A549 treated with Hydrocortisone at 1 μM for 4 hours (cell line): ENCODE measurements at places on chromosomes 3 and 15. TPM values are rescaled to one million over a fixed set of nuclear protein-coding genes. Genes with fewer than 3 reads are reported as not detected.

The POMGNT2 gene
- total RNA-seq, result 6.8 to 8.8 TPM (median 7.7 TPM) in 5 replicates

The TRPM1 gene
- not detected in 5 replicates for total RNA-seq

The HTR3E gene
- total RNA-seq, result not detected in 5 replicates

The GPR15 gene
- not detected in 5 replicates for total RNA-seq

The AMOTL2 gene
- total RNA-seq, result 48.8 to 54.2 TPM (median 50.3 TPM) in 5 replicates
